ENCODE measurements at places on chromosomes 7 and 10. TPM values are rescaled to one million over a fixed set of nuclear protein-coding genes. Genes with fewer than 3 reads are reported as not detected.

The ACTR3C gene
- 12.6 TPM for total RNA-seq

The ASNS gene
- 46.7 TPM for total RNA-seq

The PDE1C gene
- 0.12 TPM for total RNA-seq

The ELFN1 gene
- total RNA-seq, result not detected

The CALML3 gene
- total RNA-seq, result not detected

The RASA4B gene
- 23.4 TPM for total RNA-seq

The ARHGEF35 gene
- total RNA-seq, result not detected

The CRHR2 gene
- total RNA-seq, result not detected

The ZNF467 gene
- 0.10 TPM for total RNA-seq
